Bronchial epithelial cell (primary cell): ENCODE measurements at places on chromosomes 12 and 14. TPM values are rescaled to one million over a fixed set of nuclear protein-coding genes. Genes with fewer than 3 reads are reported as not detected.

Gene SLC17A8
- total RNA-seq, result not detected in 2 replicates

Gene RNASE3
- not detected in 2 replicates for total RNA-seq

Gene SERPINA5
- not detected in 2 replicates for total RNA-seq

Gene C12orf42
- not detected in 2 replicates for total RNA-seq

Gene SLC39A2
- under 0.01 and 0.26 TPM in 2 replicates for total RNA-seq

Gene DAO
- total RNA-seq, result not detected in 2 replicates

Gene PIK3C2G
- total RNA-seq, result 0.26 and 1.0 TPM in 2 replicates

Gene NEUROD4
- not detected in 2 replicates for total RNA-seq

Gene RNF212B
- total RNA-seq, result not detected in 2 replicates

Gene RHOJ
- total RNA-seq, result not detected in 2 replicates

Gene NAV3
- total RNA-seq, result 1.6 and 3.2 TPM in 2 replicates

Gene RIMBP2
- total RNA-seq, result not detected in 2 replicates

Gene RHEBL1
- total RNA-seq, result 0.26 and 0.53 TPM in 2 replicates
